ENCODE measurements at places on chromosomes 7 and 10.

DNA sequence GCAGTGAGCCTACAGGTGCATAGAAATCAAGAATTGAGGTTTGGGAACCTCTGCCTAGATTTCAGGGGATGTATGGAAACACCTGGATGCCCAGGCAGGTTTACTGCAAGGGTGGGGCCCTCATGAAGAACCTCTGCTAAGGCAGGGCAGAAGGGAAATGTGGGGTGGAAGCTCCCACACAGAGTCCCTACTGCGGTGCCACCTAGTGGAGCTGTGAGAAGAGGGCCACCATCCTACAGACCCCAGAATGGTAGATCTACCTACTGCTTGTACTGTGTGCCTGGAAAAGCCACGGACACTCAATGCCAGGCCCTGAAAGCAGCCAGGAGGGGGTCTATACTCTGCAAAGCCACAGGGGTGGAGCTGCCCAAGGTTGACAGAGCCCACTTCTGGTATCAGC, 533.5 kb downstream of the GPAM start:
- H3K4me3 ChIP-seq, result no peak overlapping the region
- no peak overlapping the region for H3K27ac ChIP-seq

DNA sequence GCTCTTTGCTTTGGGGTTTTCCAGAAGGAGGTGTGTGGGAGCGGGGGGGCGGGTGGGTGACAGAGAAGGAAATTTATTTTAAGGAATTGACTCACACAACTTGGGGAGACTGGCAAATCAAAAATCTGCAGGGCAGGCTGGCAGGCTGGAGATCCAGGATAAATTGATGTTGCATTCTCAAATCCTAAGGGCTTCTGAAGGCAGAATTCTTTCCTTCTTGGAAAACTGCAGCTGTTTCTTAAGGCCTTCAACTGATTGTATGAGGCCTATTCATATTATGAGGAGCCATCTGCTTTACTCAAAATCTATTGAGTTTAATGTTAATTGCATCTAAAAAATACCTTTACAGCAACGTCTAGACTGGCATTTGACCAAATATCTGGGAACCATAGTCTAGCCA, 1528.8 kb upstream of the LRRTM3 start:
- no peak overlapping the region for H3K27ac ChIP-seq
- DNase-seq, result no peak
- no peaks in the 10 kb centered on the region for H3K27me3 ChIP-seq

GRCh38 chr10:86668297-86669165, at the start of gene LDB3:
TSS of gene LDB3 (plus strand) at chr10:86668511. CDS start at chr10:86668692, 181 bp downstream.
- no peak for DNase-seq
- no peaks in the 10 kb centered on the region for H3K4me1 ChIP-seq
- no peaks in the 10 kb centered on the region for H3K36me3 ChIP-seq
- H3K27ac ChIP-seq, result no peak within 1 kb of the TSS
- no peak within 1 kb of the TSS for H3K4me3 ChIP-seq

DNA sequence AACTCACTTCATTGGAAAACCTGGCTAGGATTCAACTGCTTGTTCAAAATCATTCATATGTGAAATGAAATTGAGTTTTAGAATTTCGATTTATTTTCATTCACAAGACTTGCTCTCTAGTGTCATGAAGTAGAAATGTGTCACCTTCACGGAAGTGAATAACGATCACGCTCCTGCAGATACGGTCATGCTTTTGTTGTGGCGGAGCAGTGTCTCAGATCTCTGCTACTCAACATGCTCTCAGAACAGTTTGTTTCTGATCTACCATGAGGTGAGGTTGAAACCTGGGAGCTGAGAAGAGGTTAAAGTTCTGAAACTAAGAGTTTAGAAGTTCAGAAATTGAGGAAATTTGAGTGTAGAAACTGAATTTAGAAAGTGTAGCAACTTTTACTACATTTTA, 13.8 kb upstream of the PITRM1 start:
- H3K27me3 ChIP-seq, result no peaks in the 10 kb centered on the region
- no peaks in the 10 kb centered on the region for H3K4me1 ChIP-seq
- H3K36me3 ChIP-seq, result no peaks in the 10 kb centered on the region
- H3K4me3 ChIP-seq, result no peak overlapping the region
- DNase-seq, result no peak

- H3K27ac ChIP-seq, result no peak overlapping the region
- H3K36me3 ChIP-seq, result no peaks in the 10 kb centered on the region
- no peaks in the 10 kb centered on the region for H3K27me3 ChIP-seq
- no peak overlapping the region for H3K4me3 ChIP-seq
- no peak for DNase-seq
- H3K4me1 ChIP-seq, result no peaks in the 10 kb centered on the region
Measured at GRCh38 chr7:69735582-69735981, 137.3 kb downstream of the AUTS2 start.

GRCh38 chr10:43785252-43785651, 136.6 kb upstream of the ZNF32 start:
- H3K27ac ChIP-seq, result no peak overlapping the region
- no peaks in the 10 kb centered on the region for H3K27me3 ChIP-seq
- DNase-seq, result no peak
- no peak overlapping the region for H3K4me3 ChIP-seq
- H3K4me1 ChIP-seq, result no peaks in the 10 kb centered on the region

- no peaks in the 10 kb centered on the region for H3K27me3 ChIP-seq
- H3K27ac ChIP-seq, result no peak overlapping the region
- H3K4me3 ChIP-seq, result no peak overlapping the region
- H3K4me1 ChIP-seq, result peaks cover 4% of the 10 kb centered on the region
- H3K36me3 ChIP-seq, result no peaks in the 10 kb centered on the region
Measured at GRCh38 chr7:26681819-26682418, 182.5 kb downstream of the SKAP2 start.

DNA sequence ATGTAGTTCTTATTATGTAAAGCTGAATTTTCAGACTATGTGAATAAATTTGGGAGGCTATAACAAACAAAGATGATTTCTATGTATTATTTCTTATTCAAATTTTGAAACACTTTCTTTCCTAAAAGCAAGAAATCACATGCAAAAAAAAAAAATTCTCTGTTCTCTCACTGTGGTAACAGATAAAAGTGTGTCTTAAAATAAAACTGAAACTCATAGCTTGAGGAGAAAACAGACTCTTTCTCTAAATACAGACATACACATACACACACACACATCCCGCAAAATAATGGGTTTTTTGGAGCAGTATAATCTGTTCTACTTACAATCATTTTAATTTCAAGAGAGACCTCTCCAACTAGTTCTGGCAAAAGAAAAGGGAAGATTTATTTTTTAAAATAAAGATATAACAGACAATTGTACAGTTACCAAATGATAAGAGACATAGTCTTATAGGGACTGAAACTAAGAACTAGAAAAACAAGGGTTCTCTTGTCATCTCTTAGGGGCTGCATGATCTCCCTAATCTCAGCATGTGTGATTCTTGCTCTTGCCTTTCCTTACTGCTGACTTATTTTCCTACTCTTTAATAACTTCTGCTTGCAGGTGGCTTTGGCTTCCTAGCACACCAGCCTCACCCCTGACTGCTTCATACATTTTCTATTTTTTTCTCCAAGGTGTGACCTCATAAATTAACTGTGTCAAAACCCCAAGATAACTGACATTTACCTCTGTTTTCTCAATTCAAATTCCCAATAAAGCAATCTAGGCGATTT, 483.5 kb upstream of the POT1 start:
- H3K4me1 ChIP-seq, result peaks cover 4% of the 10 kb centered on the region
- H3K27me3 ChIP-seq, result no peaks in the 10 kb centered on the region
- DNase-seq, result no peak
- no peaks in the 10 kb centered on the region for H3K36me3 ChIP-seq
- H3K27ac ChIP-seq, result no peak overlapping the region
- H3K4me3 ChIP-seq, result no peak overlapping the region

GRCh38 chr10:44935201-44935965, 24.2 kb upstream of the RASSF4 start:
- H3K36me3 ChIP-seq, result no peaks in the 10 kb centered on the region
- no peak overlapping the region for H3K27ac ChIP-seq
- no peak overlapping the region for H3K4me3 ChIP-seq
- H3K27me3 ChIP-seq, result no peaks in the 10 kb centered on the region

DNA sequence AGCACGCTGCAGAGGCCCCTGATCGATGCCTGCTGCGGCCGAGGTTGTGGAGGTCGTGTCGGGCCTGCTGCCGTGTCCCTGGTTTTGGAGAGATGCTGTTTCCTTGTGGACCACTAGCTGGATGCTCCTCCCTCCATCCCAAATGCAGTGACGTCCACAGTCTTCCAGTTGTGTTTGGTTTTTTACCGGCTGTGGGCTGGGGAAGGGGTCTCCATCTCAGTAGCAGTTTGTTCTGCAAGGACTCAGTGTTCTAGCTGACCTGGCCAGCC, 143.0 kb upstream of the SHH start:
- H3K27ac ChIP-seq, result no peak overlapping the region
- peaks cover 15% of the 10 kb centered on the region for H3K4me1 ChIP-seq
- H3K4me3 ChIP-seq, result no peak overlapping the region
- H3K27me3 ChIP-seq, result no peaks in the 10 kb centered on the region
- no peak for DNase-seq

DNA sequence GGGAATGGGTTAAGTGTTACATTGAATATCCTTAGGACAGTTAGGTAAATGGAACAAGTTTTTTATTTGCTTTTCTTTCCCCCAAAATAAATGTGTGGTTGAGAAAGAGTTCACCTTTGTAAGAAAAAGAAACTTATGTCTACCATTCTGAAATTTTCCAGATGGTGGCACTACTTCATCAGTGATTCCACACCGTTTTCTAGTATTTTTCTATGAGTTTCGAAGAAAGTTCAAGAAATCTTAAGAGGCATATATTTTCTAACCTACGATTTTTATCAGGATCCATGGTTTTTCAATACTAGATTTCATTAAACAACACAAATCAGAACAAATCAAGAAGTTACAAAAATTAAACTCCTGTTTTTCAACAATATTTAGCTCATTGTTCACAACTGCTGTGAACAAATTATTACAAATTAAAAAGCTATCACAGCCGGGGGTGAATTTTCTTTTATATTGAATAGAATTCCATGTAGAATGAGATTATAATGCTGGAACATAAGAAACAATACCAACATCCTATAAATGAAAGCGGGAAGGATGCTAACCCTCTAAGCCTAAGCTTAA, 163.1 kb upstream of the NPVF start:
- peaks cover 36% of the 10 kb centered on the region for H3K27me3 ChIP-seq
- DNase-seq, result no peak
- H3K4me3 ChIP-seq, result no peak overlapping the region
- no peaks in the 10 kb centered on the region for H3K36me3 ChIP-seq

GRCh38 chr7:151446412-151446811, 6.5 kb upstream of the CRYGN start:
- no peaks in the 10 kb centered on the region for H3K27me3 ChIP-seq
- no peak overlapping the region for H3K27ac ChIP-seq
- no peak for DNase-seq
- no peak overlapping the region for H3K4me3 ChIP-seq
- H3K4me1 ChIP-seq, result peaks cover 3% of the 10 kb centered on the region

DNA sequence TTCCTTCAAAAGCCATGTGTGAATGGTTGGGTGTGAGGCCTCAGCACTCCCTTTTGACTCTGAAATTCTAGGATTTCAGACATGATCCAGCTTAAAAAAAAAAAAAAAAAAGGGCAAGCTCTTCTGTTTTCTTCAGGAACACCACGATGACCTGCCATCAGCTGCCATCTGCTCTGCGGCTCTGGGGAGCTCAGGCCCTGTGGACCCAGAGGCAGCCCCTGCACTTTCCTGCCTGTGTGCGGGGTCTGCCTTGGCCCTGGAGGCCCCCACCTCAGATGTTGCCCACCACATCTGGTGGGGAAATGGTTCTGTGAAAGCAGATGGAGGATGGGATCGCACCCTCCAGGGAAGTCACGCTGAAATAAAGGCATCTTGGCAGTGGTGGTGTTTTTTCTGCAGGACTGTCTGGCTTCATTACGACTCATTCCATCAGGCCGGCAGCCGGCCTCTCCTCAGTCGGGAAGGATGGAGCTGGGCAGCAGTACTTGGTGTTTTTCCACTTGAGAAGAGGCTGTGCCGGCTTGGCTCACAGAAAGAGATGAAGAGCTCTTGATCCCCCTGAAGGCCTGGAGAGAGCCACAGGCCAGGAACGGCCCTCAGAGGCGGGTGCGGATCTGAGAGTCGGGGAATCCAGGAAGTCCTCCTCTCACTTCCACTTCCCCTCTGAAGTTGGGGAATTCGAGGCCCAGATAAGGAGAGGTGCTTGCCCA, 66.1 kb upstream of the AQP1 start:
- H3K36me3 ChIP-seq, result no peaks in the 10 kb centered on the region
- peak; percentile 22 for DNase-seq
- peak overlapping the region; percentile 25 for H3K27ac ChIP-seq
- H3K4me3 ChIP-seq, result no peak overlapping the region
- H3K27me3 ChIP-seq, result no peaks in the 10 kb centered on the region
- peaks cover 12% of the 10 kb centered on the region for H3K4me1 ChIP-seq

- no peaks in the 10 kb centered on the region for H3K27me3 ChIP-seq
- peaks cover 26% of the 10 kb centered on the region for H3K4me1 ChIP-seq
- H3K27ac ChIP-seq, result peak overlapping the region; percentile 54
- no peak overlapping the region for H3K4me3 ChIP-seq
Measured at GRCh38 chr10:48364659-48365405, 58.4 kb downstream of the MAPK8 start.

- DNase-seq, result no peak
- no peak overlapping the region for H3K4me3 ChIP-seq
- peaks cover 51% of the 10 kb centered on the region for H3K36me3 ChIP-seq
- H3K27ac ChIP-seq, result no peak overlapping the region
- no peaks in the 10 kb centered on the region for H3K27me3 ChIP-seq
Measured at GRCh38 chr10:32051926-32052325, 4.3 kb downstream of the KIF5B start.

- no peak overlapping the region for H3K27ac ChIP-seq
- DNase-seq, result no peak
- no peaks in the 10 kb centered on the region for H3K36me3 ChIP-seq
- H3K4me1 ChIP-seq, result no peaks in the 10 kb centered on the region
- no peaks in the 10 kb centered on the region for H3K27me3 ChIP-seq
Measured at GRCh38 chr7:4345004-4345403, 337.1 kb upstream of the FOXK1 start.

GRCh38 chr10:411603-412002, 276.3 kb downstream of the ZMYND11 start:
- H3K4me3 ChIP-seq, result no peak overlapping the region
- H3K36me3 ChIP-seq, result no peaks in the 10 kb centered on the region
- H3K27me3 ChIP-seq, result no peaks in the 10 kb centered on the region
- no peak for DNase-seq

DNA sequence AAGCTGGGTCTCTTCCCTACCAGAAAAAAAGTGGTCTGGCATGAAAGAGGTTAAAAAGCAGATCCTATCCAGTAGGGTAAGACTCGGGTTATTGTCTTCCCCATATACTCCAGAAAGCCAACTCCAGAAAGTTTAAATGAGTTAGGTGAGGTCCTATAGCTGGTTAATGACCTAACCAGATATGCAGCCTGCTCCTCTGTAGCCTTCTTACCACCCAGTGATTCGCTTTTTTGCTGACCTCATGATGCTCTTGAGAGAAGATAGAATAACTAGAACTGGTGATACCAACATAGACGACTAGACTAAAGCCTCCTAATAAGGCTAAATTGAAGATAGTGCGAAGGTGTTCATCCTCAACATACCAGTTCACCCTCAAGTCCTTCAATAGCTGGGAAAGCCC, 675 bp upstream of the GIMAP1 start:
- H3K27me3 ChIP-seq, result no peaks in the 10 kb centered on the region
- H3K27ac ChIP-seq, result no peak overlapping the region
- no peaks in the 10 kb centered on the region for H3K36me3 ChIP-seq
- DNase-seq, result no peak
- H3K4me3 ChIP-seq, result no peak overlapping the region
